ENCODE measurements at places on chromosomes 16 and 17.
A peak's percentile ranks its signal among the peaks of the same experiment; 100 is the strongest.

- H3K4me1 ChIP-seq = peaks cover 62% of the 10 kb centered on the region
- no peaks in the 10 kb centered on the region for H3K27me3 ChIP-seq
- H3K36me3 ChIP-seq = no peaks in the 10 kb centered on the region
These were observed 3.6 kb downstream of the CDC42EP4 start for GRCh38 chr17:73308017-73308823.

DNA sequence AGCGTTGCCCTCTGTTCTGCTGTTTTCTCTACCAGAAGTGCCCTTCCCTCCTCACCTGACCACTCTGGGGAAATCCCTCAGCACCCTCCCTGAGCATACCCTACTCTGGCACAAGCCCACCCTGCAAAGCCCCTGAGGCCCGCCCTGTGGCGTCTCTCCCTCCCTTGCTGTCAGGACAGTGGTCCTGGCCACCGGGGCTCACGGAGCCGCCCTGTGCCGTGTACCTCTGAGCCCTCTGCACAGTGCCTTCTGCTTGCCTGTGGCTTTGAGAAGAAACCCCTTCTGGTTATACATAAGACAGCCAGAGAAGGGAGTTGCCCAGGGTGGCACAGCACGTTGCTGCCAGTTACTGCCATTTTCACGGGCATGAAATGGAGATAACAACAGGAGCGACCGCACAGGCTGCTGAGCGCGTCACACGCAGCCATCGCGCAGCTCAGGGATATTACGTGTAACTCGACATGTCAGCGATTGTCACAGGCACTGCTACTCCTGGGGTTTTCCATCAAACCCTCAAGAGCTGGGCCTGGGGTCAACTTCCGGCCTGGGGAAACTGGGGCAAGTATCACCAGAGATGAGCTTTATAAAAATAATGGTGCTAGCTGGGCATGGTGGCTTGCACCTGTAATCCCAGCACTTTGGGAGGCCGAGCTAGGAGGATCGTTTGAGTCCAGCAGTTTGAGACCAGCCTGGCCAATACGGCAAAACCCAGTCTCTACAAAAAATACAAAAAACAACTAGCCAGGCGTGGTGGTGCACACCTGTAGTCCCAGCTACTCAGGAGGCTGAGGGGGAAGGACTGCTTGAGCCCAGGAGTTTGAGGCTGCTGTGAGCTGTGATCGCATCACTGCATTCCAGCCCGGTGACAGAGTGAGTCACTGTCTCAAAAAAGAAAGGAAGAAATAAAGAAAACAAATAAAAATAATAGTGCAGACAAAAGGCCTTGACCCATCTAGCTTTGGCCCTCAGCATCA is 14.8 kb downstream of the SCGB1C2 start:
- no peaks in the 10 kb centered on the region for H3K4me1 ChIP-seq
- H3K27me3 ChIP-seq = no peaks in the 10 kb centered on the region
- no peak overlapping the region for H3K4me3 ChIP-seq
- no peaks in the 10 kb centered on the region for H3K36me3 ChIP-seq

- no peaks in the 10 kb centered on the region for H3K36me3 ChIP-seq
- H3K4me3 ChIP-seq = no peak overlapping the region
- DNase-seq = no peak
- H3K27me3 ChIP-seq = no peaks in the 10 kb centered on the region
These were observed 53.5 kb downstream of the TNFRSF13B start for GRCh38 chr17:16918443-16918842.

DNA sequence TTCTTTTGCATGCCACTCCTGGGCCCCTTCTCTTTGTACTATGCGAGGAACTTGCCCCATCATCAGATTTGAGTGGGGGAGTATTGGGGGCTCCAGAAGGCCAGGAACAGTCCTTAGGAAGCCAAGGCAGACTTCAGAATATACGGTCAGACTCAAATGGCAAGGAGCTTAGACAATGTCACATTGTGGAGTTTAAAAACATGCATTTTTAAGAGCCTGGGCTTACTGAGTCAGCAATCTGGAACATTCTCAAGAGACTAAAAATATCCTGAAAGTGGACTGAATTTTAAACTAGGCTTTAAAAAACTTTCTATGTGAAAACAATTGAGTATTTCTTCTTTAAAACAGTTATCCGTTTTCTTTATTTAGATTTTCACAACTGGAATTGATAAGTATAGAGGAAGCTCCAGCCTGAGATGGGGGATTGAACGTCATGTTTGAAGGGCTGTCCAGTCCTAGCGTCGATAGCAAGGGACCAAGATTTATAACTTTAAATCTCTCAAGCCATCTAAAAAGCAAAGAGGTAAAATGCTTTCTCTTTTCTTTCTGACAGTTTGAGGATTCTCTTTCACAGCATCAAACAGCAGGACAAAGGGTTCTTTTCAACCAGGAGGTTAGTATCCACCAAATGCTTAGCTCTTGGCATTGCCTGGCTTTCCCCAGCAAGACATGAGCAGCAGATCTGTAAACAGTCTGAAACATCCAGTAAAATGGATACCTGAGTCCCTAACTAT is 45.8 kb upstream of the CDRT4 start:
- no peak for DNase-seq
- no peak overlapping the region for H3K4me3 ChIP-seq
- peaks cover 36% of the 10 kb centered on the region for H3K36me3 ChIP-seq

DNA sequence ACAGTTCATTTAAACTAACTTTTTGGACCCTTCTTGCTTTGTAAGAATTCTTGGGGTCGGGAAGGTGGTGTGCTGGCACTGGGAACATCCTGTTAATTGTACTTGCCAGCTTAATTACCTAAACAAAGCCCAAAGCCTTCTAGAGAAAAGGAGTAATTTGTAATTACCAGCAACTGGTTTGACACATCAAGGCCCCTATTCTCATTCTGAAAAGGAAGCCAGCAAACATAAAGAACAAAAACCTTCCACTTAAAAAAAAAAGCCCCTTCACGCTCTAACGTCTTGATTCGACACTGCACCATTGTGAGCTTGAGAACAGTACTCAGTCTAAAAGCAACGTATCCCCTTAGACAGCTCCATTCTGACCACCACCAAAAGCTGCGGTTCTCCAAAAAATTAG is 74.7 kb upstream of the RPH3AL start:
- no peak overlapping the region for H3K27ac ChIP-seq
- no peaks in the 10 kb centered on the region for H3K36me3 ChIP-seq
- H3K4me1 ChIP-seq = no peaks in the 10 kb centered on the region
- no peak overlapping the region for H3K4me3 ChIP-seq
- DNase-seq = no peak
- H3K27me3 ChIP-seq = no peaks in the 10 kb centered on the region

GRCh38 chr17:19747829-19748806 is at the start of gene ALDH3A1:
ALDH3A1 (minus strand) TSS chr17:19748298; CDS start chr17:19745129, 3,169 bp downstream.
- H3K36me3 ChIP-seq = no peaks in the 10 kb centered on the region
- H3K27ac ChIP-seq = peak within 1 kb of the TSS; percentile 53
- no peak within 1 kb of the TSS for H3K4me3 ChIP-seq
- H3K27me3 ChIP-seq = no peaks in the 10 kb centered on the region

DNA sequence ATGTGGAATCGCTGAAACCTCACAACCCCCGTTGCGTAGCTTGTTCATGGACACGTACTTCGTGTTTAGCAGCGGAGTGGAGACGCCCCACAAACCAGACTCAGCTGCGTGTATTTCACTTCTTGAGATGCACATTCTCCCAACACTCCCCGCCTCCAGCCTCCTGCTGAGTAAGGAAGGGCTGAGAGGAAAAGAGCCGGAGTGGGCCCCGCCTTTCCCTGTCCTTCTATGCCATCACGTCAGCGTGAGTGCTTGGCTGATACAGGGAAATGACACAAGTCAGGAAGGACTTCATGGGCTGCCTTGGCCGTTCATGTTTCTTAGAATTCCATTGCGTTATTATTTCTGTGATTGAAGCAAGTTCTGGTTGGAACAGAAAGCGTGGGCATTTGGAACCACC is 68.6 kb upstream of the CBX4 start:
- H3K36me3 ChIP-seq = no peaks in the 10 kb centered on the region
- no peaks in the 10 kb centered on the region for H3K4me1 ChIP-seq
- no peak overlapping the region for H3K4me3 ChIP-seq
- peaks cover 8% of the 10 kb centered on the region for H3K27me3 ChIP-seq
- DNase-seq = no peak

GRCh38 chr16:49455991-49456745 is 82.6 kb downstream of the C16orf78 start:
- no peak overlapping the region for H3K4me3 ChIP-seq
- peak; percentile 36 for DNase-seq
- no peaks in the 10 kb centered on the region for H3K4me1 ChIP-seq

- H3K27me3 ChIP-seq = no peaks in the 10 kb centered on the region
- H3K36me3 ChIP-seq = no peaks in the 10 kb centered on the region
- peaks cover 15% of the 10 kb centered on the region for H3K4me1 ChIP-seq
These were observed 19.7 kb downstream of the MAP2K6 start for GRCh38 chr17:69434164-69434579.

DNA sequence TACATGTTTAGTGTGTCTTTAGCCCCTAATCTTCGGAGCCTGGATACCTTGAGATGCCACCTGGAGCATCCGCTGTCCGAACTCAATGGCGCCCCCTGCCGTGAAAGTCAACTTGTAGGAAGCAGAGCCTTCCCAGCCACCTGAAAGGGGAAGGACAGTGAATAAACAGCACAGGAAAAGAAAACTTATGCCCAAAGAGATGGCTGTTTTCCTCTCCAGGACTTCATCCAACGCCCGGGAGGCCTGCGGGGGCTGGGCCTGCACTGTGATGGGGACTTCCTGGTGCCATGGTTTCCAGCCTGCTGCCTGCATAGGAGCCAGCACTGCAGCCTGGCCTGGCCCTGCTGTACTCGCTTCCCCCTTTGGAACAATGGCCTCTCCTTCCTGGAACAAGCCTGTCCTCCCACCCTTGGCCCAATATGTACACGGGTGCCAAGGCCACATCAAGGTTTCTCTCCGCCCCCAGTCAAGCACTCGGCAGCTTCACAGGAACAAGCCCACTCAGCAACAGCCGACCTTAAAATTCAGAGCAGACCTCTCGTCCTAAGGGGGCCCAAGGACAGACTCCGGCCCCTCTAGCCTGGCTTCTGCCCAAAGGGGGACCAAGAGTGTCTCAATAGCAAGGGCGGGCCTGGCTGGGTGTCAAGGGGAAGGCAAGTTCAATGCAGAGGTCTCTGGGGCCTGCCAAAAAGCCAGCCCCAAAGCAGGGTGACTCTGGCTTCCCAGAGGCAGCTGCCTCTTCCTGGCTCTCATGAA is 4.5 kb upstream of the UNC13D start:
- H3K4me3 ChIP-seq = no peak overlapping the region
- peaks cover 25% of the 10 kb centered on the region for H3K4me1 ChIP-seq
- no peak overlapping the region for H3K27ac ChIP-seq
- peak; percentile 79 for DNase-seq
- no peaks in the 10 kb centered on the region for H3K27me3 ChIP-seq

DNA sequence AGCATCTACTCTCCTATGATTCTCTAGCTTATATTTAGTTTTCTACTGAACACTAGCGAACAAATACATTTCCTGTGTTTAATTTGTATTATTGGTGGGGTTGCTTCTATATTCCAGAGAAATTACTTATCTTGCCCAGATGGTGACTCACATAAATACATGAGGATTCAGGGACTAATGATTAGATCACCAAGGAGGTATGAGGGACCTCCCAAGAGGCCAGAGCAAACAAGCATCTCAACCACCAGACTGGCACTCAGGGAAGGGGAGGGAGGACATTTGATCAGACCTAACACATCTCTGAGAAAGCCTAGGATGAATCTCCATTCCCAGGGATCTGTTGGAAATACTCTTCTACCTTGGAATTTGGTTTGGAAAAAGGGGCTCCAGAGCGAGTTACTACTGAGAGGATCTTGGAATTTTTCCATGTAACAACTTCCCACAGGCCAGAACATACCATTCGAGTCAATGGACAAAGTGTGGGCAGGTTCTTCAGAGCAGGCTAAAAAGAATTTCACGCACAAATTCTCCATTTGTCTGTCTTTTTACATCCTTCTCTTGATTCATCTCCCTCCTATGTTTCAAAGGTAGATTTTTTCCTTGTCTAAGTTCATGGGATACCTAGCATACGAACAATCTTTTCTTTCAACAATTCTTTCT is 262.6 kb upstream of the MYOCD start:
- no peaks in the 10 kb centered on the region for H3K36me3 ChIP-seq
- DNase-seq = no peak
- H3K4me3 ChIP-seq = no peak overlapping the region
- no peaks in the 10 kb centered on the region for H3K27me3 ChIP-seq

GRCh38 chr16:68373528-68374245 is 62.9 kb downstream of the PRMT7 start:
- no peaks in the 10 kb centered on the region for H3K27me3 ChIP-seq
- H3K4me1 ChIP-seq = no peaks in the 10 kb centered on the region
- H3K27ac ChIP-seq = no peak overlapping the region
- no peak overlapping the region for H3K4me3 ChIP-seq
- no peaks in the 10 kb centered on the region for H3K36me3 ChIP-seq

GRCh38 chr17:31074772-31075555 is 19.8 kb upstream of the NF1 start:
- no peaks in the 10 kb centered on the region for H3K36me3 ChIP-seq
- H3K27me3 ChIP-seq = no peaks in the 10 kb centered on the region
- H3K27ac ChIP-seq = no peak overlapping the region
- no peak for DNase-seq
- H3K4me3 ChIP-seq = no peak overlapping the region
- peaks cover 24% of the 10 kb centered on the region for H3K4me1 ChIP-seq

DNA sequence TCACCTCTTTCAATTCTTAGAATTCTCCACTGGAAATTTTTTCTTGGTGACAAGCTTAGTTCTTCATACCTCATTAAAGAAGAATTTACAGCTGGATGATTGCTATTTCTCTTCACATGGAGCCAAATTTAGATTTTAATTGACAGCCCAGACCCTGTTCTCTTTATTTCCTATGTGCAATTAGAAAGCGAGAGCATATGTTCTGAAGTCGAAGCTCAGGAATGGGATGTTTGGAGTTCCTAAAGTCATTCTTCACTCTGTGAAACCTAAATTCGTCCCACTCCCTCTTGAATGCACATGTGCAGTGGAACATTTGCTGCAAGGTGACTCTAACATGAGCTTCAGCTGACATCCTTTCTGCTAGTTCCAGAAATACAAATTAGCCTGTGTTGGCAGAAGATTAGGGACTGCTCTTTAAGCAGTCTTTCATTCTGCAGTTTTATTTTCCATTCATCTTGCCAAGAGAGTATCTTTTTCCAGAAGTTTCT is 129.3 kb upstream of the KCNJ16 start:
- H3K27me3 ChIP-seq = no peaks in the 10 kb centered on the region
- no peaks in the 10 kb centered on the region for H3K4me1 ChIP-seq
- H3K4me3 ChIP-seq = no peak overlapping the region
- no peak for DNase-seq

DNA sequence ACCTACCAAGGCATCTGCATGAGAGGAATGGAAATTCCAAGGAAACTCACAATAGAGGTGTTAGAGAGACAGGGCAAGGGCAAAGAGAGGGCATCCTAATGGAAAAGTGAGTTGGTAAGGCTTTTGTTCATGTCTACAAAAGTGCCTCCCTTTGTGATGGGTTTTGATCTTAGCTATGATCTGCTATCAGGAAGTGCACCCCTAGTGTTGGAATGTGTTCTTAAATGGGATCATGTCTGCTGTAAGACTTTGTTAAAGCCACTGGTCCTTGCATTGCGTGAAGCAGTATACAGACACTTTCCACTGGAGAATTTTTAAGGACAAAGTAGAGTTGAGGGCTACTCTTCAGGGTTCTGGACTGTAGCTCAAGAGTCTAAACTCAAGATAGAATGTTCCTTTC is 92.0 kb downstream of the MAP2K6 start:
- H3K4me3 ChIP-seq = no peak overlapping the region
- no peak for DNase-seq
- no peaks in the 10 kb centered on the region for H3K27me3 ChIP-seq

GRCh38 chr17:69433093-69433492 is 18.6 kb downstream of the MAP2K6 start:
- no peak overlapping the region for H3K4me3 ChIP-seq
- H3K27me3 ChIP-seq = no peaks in the 10 kb centered on the region
- no peaks in the 10 kb centered on the region for H3K36me3 ChIP-seq
- H3K4me1 ChIP-seq = peaks cover 15% of the 10 kb centered on the region
- H3K27ac ChIP-seq = no peak overlapping the region

GRCh38 chr17:40333781-40334448 is 24.9 kb downstream of the RARA start:
- peaks cover 28% of the 10 kb centered on the region for H3K36me3 ChIP-seq
- no peak for DNase-seq
- no peaks in the 10 kb centered on the region for H3K27me3 ChIP-seq
- peak overlapping the region; percentile 21 for H3K27ac ChIP-seq
